Endothelial cell of umbilical vein (primary cell): ENCODE measurements at places on chromosomes 1 and 21. TPM values are rescaled to one million over a fixed set of nuclear protein-coding genes. Genes with fewer than 3 reads are reported as not detected.

GRCh38 chr1:46508757-46509156 lies 19.1 kb downstream of the DMBX1 start:
- no peak for DNase-seq
- H3K4me3 ChIP-seq: no peak overlapping the region
- H3K4me1 ChIP-seq: no peaks in the 10 kb centered on the region
- peaks cover 6% of the 10 kb centered on the region for H3K27me3 ChIP-seq

- peak within 1 kb of the TSS; percentile 47 for H3K4me3 ChIP-seq
- peak within 1 kb of the TSS; percentile 10 for H3K27ac ChIP-seq
- DNase-seq: peak; percentile 91
- peaks cover 12% of the 10 kb centered on the region for H3K4me1 ChIP-seq
- H3K27me3 ChIP-seq: no peaks in the 10 kb centered on the region
Measured at GRCh38 chr1:39954870-39955546, at the start of gene MFSD2A. MFSD2A (plus strand) TSS chr1:39955145; CDS start chr1:39955293, 148 bp downstream.

The MLLT11 gene
- 26.5 and 38.1 TPM in 2 replicates for total RNA-seq

The KRTAP21-2 gene
- not detected in 2 replicates for total RNA-seq

DNA sequence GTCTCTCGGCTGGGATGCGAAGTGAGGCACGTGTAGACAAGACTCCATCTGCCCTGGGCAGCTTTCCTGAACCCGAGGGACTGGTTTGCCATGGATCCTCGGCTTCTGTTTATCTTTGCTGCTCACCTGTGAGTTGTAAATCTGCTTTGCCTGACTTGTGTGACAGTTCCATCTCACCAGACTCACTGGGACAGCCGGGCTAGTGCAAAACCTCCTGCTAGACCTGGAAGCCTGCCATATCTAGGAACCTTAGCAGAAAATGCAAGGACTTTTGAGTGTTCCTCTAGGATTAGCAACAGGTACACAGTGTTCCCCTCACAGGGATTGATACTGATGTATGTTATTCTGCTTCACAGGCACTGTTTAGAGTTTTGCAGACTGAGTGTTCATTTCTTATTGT lies 218.6 kb downstream of the URB2 start:
- no peak overlapping the region for H3K27ac ChIP-seq
- no peak overlapping the region for H3K4me3 ChIP-seq
- DNase-seq: no peak
- H3K4me1 ChIP-seq: no peaks in the 10 kb centered on the region
- H3K36me3 ChIP-seq: no peaks in the 10 kb centered on the region
- no peaks in the 10 kb centered on the region for H3K27me3 ChIP-seq

The CFAP107 gene
- total RNA-seq: not detected in 2 replicates

DNA sequence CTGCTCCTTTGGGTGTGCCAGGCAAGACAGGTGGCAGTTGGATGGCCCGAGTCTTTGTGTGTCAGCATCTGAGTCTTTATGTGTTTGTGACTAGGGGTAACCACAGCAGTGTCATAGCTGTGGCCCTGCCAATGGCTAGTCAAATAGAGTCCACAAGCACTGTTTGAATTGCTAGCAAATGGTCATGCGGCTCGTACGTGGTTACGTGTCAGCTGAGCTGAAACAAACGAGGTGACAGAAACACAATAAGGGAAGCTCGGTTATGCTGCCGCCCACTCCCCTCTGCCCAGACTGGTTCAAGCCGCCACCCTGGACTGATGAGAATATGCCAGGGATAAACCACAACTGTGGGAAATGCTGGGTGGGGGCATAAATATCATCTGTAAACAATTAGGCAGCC lies 174.3 kb upstream of the LMO4 start:
- no peaks in the 10 kb centered on the region for H3K36me3 ChIP-seq
- peaks cover 5% of the 10 kb centered on the region for H3K27me3 ChIP-seq
- H3K4me1 ChIP-seq: peaks cover 19% of the 10 kb centered on the region

GRCh38 chr1:161013488-161014230 lies 7.3 kb downstream of the F11R start:
- H3K36me3 ChIP-seq: no peaks in the 10 kb centered on the region
- peak overlapping the region; percentile 21 for H3K4me3 ChIP-seq
- DNase-seq: peak; percentile 99
